Effector CD4-positive, alpha-beta T cell (primary cell): ENCODE measurements at places on chromosomes 7 and 10.

GRCh38 chr7:30087371-30087770 is 47.4 kb upstream of the MTURN start:
- DNase-seq: no peak

- no peak for DNase-seq
Observed at GRCh38 chr7:74514131-74514591, 60.5 kb downstream of the GTF2IRD1 start.

GRCh38 chr10:59626523-59626869 is 83.2 kb downstream of the SLC16A9 start:
- DNase-seq: no peak

GRCh38 chr10:73076360-73077183 is 20.1 kb downstream of the P4HA1 start:
- no peak for DNase-seq

- no peak for DNase-seq
Observed at GRCh38 chr7:101239191-101239950, 1.8 kb upstream of the CLDN15 start.

DNA sequence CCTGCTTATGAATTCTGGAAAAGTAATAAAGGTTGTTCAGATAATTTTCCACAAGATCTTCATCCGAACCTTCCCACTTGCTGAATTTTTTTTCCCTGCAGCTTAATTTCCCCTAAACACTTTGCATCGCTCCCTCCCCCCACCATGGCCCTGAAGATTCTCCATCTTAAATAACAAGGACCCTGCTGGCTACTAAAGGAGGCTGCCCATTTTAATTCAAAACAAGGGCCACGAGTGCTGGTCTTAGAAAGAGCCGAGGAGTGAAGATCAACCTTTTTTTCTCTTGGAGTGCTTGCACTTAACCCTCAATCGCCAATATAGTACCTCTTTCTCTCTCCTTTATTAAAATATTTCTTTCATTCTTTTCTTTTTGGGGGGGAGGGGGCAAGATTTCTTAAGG is 9.2 kb upstream of the SP8 start:
- DNase-seq: no peak

DNA sequence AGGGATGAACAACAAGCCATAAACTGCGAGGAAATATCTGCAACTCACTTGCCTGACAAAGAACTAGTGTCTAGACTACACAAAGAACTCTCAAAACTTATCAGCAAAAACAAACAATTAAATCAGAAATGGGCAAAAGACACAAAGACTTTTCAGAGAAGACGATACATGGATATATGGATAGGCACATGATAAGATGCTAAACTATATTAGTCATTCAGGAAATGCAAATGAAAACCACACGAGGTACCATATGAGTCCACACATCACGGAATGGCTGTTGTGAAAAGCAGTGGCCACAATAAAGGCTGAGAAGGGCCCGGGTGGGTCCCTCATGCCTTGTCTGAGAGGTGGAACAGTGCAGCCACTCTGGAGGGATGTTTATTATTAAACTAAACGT is 267.8 kb downstream of the WDR37 start:
- DNase-seq: no peak

DNA sequence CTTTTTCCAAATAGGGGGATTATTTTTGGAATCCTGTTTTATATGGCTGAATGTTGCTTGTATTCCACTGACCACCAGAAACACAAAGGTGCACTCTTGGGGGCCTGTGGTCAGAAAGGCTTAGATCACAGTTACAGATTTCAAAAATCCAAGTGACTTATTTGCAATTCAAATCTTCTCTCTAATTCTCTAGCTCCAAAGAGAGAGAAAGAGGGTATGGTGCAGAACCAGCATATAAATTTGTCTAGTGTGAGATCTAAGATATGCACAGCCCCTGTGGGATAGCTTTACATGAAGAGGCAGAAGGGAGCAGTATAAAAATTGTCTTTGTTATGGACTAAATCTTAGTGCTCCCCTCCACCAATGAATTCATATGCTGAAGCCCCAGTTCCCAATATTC is 1121.7 kb upstream of the CELF2 start:
- DNase-seq: no peak

DNA sequence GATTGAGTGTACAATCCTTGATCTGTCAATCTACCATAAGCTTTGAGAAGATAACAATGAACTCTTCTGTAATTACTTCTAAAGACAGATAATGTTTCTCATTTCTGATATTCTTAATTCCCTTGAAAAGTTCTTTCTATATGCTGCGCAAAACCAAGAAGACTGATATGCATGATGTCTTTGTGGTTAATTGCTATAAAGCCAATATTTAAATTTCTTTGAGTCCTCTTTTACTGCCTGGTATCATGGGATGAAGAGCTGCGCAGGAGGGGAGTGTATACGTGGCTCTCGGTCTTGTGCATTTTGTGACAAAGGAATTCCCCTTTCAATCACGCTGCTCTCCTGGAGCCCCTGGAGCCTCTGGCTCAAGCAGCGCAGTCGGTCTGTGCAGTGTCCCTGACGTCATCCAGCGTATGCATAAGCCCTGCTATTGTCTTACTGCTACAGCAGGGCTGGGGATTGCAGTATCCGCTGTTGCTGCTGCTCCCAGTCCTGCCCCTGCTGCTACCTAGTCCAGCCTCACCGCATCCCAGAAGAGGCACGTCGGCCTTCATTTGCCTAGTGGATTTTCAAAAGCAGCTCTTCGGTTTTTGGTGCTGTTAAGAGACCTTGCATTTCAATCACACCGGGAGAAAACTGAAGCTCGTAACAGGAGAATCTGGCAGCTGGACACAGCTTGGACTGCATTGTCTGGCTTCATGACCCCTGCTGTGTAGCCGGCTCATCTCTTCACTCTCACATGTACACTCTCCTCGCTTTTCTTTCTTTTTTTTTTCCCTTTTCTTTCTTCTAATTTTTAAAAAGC is 66.7 kb downstream of the ST7 start:
- DNase-seq: no peak

DNA sequence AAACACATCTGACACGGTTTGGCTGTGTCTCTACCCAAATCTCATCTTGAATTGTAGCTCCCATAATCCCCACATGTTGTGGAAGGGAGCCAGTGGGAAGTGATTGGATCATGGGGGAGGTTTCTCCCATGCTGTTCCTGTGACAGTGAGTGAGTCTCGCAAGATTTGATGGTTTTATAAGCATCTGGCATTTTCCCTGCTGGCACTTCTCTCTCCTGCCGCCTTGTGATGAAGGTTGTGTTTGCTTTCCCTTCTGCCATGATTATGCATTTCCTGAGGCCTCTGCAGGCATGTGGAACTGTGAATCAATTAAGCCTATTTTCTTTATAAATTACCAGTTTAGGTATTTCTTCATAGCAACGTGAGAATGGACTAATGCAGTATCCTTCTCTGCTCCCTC is 5.9 kb upstream of the HTR5A start:
- no peak for DNase-seq

DNA sequence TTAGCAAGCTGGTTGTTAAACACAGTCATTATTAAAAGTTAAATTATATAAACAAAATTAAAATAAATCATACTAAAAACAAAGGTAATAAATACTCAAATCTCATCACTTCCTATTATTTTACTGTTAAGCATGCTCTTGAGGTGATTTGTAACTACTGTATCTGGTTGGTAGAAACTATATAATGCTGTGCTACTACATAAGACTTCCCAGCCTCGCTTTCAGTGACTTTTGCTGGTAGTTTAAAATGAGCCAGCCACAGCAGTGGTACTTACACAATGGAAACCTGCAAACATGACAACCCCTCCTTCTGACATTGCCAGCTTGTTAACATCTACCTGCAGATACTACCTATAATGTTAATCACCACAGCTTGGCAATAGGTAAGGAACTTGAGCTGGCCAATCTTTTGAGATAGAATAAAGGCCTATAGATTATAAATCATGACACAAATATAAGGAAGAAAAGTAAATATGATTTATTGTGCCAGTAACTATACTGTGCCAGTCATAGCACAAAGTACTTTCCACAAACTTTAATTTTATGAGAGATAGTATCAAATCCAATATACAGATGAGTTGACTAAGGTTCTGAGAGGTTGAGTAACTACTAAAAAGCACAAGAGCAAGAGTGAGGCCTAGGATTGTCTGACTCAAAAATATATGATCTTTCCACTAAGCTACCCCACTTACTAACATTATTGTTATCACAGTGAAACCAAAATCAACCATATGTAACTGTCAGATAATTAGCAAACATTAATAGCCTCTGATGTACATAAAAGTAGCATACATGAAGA is 181.1 kb upstream of the ASAH2 start:
- DNase-seq: no peak

DNA sequence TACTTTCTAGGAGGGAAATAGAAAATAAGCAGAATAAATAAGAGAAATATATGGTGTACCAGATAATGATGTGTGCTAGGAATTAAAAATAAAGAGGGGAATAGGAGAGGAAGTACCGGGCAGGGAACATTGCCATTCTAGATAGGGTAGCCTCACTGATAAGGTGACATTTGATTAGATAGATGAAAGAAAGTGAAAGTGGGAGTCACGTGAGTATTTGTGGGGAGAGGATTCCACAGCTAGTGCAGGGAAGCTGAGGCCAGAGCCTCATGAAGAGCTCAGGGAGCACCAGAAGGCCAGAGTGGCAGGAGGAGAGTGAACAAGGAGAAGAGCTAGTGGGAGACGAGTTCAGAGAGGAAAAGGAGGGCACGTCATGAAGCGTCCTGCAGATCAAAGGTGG is 49.1 kb downstream of the CDHR3 start:
- DNase-seq: no peak

DNA sequence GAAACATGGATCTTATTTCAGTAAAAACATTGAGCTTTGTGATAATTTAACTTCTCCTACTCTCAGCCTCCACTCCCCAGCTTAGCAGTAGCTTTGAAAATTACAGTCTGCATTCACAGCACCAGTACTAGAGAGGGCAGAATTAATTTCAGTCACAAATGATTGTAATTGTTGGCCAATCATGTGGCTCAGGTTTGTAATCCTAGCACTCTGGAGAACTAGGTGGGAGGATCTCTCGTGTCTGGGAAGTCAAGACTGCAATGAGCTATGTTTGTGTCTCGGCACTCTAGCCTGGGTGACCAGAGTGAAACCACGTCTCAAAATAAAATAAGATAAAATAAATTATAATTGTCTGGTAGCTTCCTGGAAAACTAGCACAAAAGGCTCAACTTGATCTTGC is 620.9 kb downstream of the TNS3 start:
- DNase-seq: no peak

DNA sequence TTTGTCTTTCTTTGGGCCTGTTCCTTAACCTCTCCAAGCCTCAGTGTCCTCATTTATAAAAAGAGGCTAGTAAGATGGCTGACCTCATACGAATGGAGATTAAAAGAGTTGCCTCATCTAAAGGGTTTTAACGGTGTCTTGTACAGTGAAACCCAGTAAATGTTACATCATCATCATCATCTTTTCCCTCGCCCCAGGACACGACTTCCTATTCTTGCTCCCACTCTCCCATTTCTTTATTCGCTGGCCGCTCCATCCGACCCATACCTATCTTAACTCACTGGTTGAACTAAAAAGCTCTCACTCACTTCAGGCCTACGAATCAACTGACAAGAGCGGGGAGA is 554 bp downstream of the FRA10AC1 start:
- peak; percentile 2 for DNase-seq

GRCh38 chr10:48821692-48822091 is 117.9 kb downstream of the LRRC18 start:
- no peak for DNase-seq

GRCh38 chr10:116836902-116837523 is 12.3 kb upstream of the ENO4 start:
- DNase-seq: no peak

DNA sequence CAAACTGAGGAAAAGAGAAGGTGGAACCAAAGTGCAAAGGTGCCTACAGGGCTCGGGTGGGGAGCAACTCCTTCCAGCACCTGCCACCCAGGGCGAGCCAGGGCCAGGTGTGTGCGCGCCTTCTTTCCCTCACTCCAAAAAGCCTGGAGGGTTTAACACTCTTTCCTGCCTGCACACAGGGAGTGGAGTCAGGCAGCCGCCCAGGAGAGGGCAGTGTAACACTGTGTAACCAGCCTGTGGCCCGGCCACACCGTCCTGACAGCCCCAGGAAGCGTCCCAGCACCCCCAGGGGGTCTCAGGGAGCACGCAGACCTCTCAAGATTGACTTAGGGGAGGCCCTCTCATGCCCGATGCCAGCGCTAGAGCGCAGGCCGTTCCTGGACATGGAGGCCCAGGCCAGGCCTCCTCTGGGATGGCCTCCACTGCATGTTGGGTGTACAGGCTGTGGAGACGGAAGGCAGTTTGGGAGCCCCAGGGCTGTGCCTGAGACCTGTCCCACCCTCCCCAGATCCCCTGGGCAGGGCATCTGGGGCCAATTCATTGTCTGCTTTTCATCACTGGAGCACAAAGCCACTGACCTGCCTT is 13.4 kb downstream of the BRI3 start:
- no peak for DNase-seq
